ENCODE measurements at places on chromosomes 11 and 22.

DNA sequence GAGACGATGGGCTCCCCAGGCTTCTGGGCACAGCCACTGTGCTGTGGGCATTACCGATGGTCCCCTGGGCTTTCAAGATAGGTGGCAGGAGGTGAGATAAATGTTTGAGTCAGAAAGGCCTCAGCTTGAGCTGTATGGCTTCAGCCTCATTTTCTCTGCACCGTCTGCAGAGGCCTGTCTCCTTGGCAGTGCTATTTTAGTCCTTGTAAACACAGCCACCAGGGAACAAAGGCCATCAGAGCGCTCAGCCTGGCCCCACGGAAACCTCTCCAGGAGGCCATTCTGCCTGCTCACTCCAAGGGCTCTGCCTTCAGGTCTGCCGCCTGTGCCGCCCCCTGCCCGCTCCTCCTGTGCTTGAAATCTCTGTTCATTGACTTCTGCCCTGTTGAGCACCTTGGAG, 1424.9 kb downstream of the TBC1D22A start:
- no peak for DNase-seq

DNA sequence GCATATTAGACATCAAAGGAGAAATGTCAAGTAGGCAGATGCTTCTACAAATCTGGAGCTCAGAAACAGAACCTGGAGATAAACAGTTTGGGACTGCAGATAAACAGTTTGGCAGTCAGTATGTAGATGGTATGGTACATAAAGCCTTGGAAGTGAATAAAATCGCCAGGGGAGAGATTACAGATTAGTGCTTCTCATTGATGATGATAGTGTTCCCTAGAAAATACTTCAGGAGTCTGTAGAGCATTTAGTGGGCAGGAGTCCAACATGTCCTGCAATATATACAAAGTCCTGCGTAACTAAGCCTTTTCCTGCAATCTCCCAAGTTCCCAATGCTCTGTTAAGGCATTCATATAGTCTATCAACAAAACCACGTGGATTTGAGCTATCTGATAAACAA, 35.2 kb downstream of the NARS2 start:
- DNase-seq, result no peak

DNA sequence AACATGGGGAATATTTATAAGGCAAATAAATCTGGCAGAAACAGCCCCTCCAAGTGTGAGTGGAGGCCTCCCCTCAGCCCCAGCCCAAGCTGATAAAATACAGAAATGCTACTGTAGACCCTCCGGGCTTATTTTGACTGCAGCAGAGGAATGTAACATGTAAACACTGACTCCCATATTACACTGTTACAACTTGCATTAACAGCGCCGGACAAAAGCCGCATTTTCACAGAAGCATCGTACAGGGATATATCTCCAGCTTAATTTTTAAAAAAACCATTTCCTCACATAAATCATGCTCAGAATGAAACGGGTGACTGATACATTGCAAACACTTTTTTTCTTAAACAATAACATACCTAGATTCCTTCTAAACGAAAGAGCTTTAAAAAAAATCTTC, 36.6 kb upstream of the COMT start:
- no peak for DNase-seq

- DNase-seq, result no peak
Measured at GRCh38 chr22:30856741-30857502, 111.7 kb downstream of the MORC2 start.

DNA sequence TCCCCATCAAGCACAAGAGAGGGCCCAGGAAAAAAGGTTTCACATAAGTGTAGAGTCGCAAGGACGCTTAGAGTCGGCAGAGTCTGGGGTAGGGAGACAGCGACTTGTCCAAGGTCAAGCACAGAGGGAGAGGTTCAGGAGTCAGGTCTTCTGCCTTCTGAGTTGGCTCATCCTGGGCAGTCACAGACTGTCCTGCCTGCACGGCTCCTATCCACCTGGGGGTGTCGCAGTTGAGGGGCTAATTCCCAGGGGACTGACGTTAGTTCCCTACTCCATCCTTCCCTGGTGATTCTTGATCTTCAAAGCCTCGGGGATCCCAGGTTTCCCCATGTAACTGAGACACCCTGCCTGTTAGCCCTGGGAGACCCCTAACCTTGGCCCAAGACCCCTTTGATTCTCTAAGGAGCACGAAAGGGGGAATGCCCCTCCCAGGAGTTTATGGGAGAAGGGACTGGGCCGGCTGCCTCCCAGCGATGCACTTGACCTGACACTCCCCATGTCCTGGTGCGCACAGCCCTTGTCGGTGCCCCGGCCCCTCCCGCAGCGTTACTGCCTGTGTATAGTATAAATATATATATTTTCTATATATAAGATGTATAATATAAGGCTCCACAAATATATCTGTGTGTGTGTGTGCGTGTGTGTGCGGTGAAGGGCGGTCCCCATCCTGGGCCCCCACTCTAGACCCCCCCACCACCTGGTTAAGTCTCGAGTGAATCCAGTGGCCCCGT, 14.7 kb upstream of the TAB1 start:
- DNase-seq, result no peak

DNA sequence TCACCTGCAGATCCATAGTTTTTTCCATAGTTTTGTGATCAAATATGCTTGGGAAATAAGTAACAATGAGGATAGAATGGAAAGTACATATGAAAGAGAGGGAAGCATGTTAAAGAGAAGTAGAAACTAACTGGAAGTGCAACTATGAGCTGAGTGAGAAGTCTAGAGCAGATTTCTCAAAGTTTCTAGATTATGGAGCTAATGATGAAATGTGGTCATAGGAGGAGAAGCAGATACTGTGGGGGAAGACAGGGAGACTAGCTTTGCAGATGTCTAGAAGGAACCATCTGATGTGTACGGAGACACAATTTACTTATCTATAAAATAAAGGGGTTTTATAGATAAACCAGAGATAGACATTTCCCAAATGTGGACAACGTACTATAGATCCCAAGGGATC, 37.1 kb downstream of the RELT start:
- DNase-seq, result no peak

- no peak for DNase-seq
Measured at GRCh38 chr22:20271114-20271994, 3.2 kb upstream of the RTN4R start.

GRCh38 chr22:44884968-44885805, 124.6 kb downstream of the PHF21B start:
- no peak for DNase-seq

DNA sequence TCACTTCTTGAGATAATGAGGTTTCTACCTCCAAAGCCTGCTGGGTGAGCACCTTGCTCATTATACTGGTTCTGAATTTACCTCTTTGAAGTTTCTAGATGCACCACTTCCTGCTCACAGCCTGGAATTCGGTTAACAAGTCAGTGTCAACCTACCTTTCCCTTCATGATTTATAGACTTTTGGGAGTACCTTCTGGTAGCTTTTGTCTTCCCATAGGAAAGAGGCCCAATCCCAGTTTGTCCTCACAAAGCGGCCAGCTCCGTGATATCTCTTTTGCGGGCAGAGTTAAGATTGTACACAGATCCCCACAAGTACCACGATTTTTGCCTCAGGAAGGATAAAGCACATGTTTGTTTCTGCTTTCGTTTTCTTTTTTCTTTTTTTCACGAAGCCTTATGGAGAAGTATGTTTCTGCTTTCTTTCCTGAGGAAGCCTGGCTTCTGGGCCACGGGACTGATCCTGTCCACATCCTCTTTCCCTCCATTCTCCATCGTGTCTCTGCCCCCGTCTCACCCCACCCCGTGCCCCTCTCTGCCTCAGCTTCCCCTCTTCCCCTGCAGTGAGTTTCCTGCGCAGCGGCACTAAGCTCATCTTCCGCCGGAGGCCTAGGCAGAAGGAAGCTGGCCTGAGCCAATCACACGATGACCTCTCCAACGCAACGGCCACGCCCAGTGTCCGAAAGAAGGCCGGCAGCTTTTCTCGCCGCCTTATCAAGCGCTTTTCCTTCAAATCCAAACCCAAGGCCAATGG, 5.7 kb upstream of the HINFP start:
- DNase-seq, result no peak

GRCh38 chr11:78359921-78360320, 57.7 kb downstream of the GAB2 start:
- DNase-seq, result no peak

DNA sequence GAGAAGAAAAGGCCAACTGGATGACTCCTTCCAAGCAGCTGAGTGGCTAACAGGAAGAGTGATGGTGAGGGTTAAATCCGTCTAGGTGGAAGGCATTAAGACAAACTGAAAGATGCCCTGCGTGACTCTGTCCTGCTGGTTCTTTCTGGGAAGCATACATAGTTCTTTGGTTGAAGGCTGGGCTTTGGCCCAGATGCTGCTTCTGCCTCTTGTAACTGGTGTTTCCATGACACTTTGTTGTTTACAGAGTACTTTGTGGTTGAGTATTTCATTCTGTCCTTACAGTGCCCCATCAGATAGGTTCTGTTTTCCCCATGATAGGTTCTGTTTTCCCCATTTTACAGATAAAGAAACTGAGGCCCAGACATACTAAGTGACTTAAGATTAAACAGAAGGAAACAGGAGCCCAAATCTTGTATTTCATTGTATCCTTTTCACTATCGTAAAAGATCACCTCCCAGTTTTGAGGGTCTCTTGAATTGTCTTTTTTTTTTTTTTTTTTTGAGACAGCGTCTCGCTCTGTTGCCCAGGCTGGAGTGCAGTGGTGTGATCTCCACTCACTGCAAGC, 124.3 kb upstream of the RASSF10 start:
- no peak for DNase-seq

DNA sequence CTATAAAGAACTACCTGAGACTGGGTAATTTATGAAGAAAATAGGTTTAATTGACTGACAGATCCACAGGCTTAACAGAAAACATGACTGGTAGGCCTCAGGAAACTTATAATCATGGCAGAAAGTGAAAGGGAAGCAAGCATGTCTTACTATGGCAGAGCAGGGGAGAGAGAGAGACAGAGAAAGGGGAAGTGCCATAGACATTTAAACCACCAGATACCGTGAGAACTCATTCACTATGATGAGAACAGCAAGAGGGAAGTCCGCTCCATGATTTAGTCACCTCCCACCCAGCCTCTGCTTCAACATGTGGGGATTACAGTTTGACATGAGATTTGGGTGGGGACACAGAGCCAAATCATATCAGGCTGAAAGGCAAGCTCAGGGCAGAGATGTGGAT, 327.1 kb upstream of the DDI1 start:
- no peak for DNase-seq

GRCh38 chr11:62514151-62514550, 32.5 kb downstream of the AHNAK start:
- no peak for DNase-seq
